Stimulated activated CD8-positive, alpha-beta memory T cell treated with anti-CD3 and anti-CD28 coated beads, Interleukin-2, amount 100 ng/mL, for 48 hours (primary cell): ENCODE measurements at places on chromosomes 5 and 9.
A peak's percentile ranks its signal among the peaks of the same experiment; 100 is the strongest.

DNA sequence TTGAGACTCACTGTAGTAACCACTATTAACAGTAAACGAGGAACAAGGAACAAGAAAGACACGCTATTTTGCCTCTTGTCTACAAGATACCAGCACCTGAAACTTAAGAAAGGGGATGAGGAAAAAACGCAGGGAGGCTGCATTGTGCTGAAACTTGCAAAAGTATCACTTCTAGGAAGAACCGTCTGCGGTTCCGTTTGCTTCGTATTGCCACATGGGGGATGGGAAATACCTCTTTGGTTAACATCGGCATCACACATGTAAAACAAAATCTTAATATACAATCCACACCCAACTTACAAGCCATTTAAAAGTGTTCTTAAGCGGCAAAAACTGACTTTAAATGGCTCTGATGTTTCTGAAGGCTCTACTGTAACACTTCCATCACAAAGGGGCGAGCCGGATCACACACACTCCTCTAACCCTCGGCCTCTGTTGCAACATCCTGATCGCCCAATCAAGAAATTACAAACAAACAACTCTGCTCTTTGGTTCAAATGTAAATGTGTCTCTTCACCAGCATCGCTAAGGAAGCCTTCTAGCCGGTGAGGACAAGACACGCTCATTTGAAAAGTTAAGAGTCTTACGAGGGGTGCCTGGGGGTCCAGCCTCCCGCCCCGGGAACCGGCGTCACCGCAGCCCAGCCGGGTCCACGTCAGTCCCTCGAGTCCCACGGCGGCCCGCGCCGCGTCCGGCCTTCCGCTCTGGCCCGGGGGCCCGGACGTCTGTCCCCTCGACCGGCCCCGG is 621 bp downstream of the SEC16A start:
- DNase-seq = no peak

- DNase-seq = peak; percentile 35
Observed at GRCh38 chr9:135797507-135798262, 95.7 kb downstream of the KCNT1 start.

DNA sequence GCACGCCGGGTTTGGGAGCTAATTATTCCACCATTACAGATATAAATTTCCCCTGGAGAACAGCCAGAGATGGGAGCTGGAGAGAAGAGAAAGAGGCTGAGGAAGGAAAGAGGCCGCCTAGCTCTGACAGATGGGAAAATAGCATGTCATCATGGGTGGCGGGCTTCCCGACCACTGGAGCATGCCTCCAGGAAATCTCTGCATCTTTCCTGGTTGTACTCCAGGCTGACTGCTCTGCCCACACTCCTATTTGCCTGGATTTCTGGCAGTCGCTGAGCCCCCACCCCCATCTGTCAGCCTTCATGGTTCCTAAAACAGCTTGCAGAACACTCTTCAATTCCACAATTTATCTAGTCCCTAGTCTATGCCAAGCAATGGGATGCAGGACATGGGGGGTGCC is 14.3 kb upstream of the GABRP start:
- DNase-seq = no peak

- DNase-seq = no peak
Observed at GRCh38 chr9:6733831-6734230, 23.9 kb upstream of the KDM4C start.

- DNase-seq = no peak
Observed at GRCh38 chr5:137037848-137038247, 461.3 kb downstream of the SPOCK1 start.

GRCh38 chr9:111871499-111871855 is 25.1 kb upstream of the UGCG start:
- no peak for DNase-seq

GRCh38 chr5:176530393-176530982 is 6.7 kb downstream of the RNF44 start:
- DNase-seq = no peak

DNA sequence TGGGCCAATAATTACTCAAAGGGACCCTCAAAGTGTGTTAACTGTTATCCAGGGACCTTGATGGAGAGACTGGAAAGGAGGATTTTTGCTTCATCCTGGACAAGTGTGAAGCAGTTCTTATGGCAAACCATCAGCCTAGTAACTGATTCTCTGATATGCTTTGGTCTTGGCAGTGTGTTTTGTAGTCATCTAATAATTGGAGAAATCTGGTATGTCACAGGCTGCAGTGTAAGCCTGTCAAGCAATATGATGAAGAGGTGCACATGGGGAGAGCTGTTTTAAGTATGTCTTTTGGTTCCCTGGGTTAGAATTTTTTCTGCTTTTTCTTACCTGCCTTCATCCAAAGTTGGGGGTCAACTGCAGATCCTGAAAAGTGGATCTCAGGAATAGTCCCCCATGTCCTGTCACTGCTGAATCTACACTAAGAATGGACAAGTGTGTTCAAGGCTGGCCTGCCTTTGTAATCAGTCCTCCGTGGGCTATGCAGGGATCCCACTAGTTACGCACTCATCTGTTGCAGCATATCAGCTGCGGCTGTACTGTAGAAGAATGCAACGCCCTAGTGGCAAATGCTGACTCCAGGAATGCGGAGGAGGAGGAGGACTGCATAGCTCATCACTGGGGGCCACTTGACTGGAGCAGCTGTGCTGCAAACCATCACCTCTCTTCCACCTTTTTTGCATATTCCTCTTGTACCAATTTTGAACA is 1.9 kb downstream of the SPTAN1 start:
- DNase-seq = no peak
